CMK (cell line): ENCODE measurements at places on chromosomes 7 and 10.

GRCh38 chr10:44944354-44944753 lies 15.2 kb upstream of the RASSF4 start:
- DNase-seq = no peak

DNA sequence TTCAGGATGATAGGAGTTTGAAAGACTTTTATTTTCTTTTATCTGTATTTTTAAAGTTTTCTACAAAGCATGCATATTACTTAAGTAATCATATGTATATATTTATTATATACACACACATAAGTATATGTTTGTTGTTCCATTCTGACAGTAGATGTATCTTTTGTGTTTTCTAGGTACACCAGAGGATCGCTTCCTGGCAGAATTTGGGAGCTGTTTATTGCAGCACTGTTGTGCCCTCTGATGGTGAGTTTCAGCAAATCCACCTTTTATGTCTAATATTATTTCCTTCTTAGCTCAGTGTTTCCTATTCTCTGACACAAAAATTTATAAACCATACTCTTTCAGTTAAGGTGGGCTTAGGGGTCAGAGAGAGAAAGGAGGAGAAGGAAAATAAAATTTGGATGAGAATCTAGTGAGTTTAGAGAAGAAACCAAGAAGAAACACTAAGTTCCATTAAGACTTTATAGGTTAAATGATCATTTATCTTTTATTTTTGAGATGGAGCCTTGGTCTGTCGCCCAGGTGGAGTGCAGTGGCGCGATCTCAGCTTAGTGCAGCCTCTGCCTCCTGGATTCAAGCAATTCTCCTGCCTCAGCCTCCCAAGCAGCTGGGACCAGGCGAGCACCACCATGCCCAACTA lies 59.2 kb upstream of the OIT3 start:
- DNase-seq = peak; percentile 17

- no peak for DNase-seq
These were observed 572.4 kb upstream of the LRRTM3 start for GRCh38 chr10:66353422-66353821.

DNA sequence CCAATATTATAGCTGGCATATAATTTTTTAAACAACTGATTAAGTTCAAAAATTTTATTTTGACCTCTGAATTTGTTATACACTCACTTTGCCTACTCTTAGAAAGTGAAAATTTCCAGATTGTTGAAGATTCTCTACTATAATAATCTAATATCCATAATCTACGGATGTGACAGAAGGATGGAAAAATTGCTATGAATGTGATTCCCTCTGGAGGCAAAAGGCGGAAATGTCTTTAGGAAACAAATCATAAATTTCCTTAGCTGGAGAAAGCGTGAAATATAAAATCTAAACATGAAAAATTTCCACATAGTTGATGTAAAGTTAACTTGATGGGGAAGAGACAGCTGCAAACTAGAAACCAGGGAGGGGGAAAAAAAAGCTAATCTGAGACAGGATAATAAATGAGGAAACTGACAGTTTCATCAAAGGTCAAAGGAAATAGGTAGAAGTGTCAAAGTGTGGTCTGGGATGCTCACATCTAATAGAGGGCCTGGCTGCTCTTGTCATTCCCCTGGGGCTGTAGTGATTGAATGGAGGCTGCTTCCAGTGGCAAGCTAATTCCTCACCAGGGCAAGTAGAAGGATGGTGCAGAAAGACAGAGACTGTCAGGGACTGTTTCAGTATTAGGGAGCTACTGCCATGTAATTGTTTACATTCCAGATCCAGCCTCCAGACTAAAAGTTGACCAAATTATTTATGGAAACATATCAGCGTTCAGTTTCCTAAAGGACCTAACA lies 264.5 kb downstream of the SDHAF3 start:
- DNase-seq = no peak

DNA sequence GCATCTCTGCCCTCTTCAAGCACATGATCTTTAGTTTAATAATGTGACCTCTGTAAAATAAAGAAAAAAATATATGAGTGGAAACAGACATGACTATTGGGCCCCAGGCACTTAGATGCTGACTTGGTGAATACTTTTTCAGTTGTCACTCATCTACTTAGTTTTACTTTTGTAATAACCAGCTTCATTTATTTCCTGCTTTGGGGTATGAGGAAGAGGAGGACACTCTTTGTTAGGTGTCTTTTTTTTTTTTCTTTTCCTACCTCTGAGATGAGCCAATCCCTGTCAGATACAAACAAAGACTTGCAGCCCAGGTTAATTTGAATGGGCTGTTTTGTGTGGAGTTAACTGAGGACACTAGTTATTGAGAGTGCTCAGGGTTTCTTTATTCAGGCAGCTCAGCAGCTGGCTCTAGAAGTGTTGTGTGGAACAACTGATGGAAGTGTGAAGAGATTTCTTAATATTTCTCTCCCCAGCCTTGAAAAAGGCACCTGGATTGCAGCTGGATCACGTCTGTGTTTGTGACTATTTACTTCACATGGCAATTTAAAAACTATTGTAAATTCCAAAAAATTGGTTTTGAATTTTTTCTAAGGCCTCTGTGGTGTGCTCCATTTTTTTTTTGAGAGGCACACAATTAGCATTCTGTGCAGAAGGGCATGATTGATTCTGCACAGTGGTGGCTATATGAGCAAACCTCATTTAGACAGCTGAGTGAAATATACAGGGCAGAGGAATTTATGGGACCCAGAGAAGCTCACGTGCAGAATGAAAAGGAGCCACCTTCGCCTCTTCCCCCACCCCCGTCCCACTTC lies 333.8 kb downstream of the LRMDA start:
- no peak for DNase-seq

- no peak for DNase-seq
These were observed 15.1 kb upstream of the ZNF273 start for GRCh38 chr7:64887756-64888508.

GRCh38 chr10:104913390-104913789 lies 272.3 kb downstream of the SORCS3 start:
- DNase-seq = no peak

- no peak for DNase-seq
These were observed 179.8 kb upstream of the PFKP start for GRCh38 chr10:2887391-2888070.

GRCh38 chr7:157561816-157562410 lies 225.1 kb downstream of the DNAJB6 start:
- DNase-seq = no peak

DNA sequence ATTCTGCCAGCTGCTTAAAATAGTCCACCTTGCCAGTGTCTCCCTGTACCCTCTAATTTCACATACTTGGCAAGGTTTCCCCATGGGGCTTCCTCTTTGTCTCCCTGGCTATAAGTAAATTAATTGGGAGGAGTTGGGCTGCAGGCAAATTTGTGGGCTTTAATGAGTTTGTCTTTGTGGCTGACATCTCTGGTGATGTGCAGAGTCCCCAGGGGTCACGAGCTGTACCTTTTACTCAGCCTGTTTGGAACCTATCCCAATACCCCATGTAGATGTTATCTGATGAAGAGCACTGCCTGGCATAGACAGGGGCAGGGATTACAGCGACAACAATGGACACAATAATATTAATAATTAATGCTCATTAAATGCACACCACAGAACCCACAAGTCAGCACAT lies 132.5 kb downstream of the SLIT1 start:
- no peak for DNase-seq

DNA sequence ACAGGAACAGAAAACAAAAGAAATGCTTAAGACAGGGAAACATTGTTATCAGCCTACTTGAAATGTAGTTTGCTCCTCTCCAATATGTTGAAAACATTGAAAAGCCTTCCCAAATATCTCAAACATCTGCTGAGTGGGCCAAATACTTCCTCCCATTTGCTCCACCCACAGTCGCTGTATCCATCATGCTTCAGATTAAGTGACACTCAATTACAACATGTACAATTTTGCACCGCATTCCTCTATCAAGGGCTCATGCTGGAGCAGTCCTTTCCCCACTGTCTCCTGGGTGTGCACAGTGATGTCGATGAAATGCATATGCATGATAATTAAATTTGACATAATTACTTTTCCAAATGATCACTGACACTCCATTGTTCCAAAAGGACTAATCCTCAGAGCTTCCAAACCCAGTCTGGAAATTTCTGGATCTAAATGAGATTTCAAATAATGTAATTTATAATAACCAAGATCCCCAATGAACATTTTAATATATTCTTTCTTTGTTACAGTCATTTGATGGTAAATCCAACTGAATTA lies 604.6 kb downstream of the GRID1 start:
- no peak for DNase-seq

DNA sequence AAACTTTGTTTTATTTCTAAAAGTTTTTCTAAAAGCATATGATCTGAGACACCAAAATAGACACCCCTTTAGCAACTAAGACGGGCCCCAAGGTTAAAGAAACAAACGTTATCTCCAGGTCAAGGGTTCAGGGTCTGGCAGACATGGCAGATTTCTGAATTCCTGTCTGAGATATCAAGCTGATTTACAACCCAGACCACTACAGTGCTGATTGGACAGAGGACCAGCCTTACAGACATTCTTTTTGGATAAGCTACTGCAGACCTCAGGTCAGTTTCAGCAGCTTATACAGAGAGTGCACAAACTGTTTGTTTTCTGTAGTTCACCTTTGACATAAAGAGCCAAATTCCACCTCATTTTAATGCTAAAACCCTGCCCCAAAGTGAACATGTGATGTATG lies 34.8 kb downstream of the SVOPL start:
- no peak for DNase-seq

DNA sequence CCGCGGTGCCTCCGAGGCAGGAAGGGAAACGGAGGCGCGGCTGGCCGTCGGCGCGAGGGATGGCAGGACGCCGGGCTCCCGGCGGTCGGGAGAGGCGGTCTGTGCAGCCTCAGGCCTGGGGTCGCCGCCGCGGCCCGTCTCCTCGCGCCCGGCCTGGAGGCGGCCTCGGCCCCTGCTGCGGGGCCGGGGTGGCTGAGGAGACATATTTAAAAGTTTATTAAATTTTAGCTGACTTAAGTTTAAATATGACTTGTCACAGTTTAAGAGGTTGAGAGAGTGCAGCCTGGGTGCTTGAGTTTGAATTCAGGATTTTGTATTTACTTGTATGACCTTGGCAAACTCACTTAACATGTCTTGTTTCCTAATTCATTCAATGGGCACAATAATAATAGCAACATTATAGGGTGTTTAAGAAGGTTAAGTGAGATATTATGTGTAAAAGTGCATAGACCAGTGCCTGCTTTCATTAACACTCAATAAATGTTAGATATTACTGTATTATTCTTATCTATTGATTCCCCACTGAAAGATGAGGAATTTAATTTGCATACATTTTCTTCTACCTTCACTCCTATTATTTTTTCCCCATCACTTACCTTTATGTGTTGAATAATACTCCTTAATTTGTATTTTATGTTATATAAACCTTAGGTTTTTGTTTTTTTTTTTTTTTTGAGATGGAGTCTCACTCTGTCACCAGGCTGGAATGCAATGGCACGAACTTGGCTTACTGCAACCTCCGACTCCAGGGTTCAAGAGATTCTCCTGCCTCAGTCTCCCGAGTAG lies 718 bp downstream of the DYNC2I1 start:
- DNase-seq = no peak

DNA sequence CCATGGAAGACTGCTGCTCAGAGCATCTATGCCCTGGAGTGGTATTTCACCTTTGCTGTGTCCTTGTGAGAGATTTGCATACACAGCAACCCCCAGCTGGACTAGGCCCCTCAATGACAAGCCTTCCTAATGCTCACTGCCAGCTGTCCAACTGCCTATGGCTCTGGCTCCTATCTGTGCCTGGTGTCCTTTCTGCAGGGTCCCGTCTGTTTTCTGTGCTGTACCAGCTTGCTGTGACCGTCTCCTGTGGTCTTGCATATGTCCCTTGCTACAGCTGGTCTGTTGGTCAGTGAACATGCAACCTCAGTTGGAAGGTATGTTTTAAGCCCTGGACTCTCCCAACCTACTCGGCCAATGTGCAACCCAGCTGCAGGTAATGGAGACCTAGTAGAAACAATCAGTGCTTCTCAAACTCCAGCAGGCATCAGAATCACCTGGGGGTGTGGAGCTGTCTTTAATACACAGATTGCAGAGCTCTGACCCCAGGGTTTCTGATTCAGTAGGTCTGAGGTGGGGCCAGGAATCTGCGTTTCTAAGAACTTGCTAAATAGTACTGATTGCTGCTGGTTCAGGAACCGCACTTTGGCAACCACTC lies 306.4 kb upstream of the ZNF32 start:
- no peak for DNase-seq

DNA sequence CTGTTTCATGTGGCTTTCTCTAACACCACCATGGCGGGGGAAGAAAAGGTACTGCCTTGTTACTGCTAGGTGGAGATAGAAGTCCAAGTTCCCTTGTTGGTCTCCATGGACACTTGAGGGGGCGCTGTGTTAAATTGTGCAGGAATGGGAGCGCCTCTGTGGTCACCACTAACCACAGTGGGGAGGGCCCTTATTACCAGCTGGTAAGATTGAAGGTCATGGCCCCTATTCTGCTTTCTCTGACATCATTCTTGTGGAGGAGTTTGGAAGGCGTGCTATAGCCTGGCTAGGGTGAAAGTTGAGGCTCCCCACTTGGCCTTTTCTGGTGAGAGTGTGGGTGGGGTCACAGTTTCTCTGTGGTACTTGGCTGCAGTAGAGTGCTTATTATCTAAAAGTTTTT lies 14.9 kb upstream of the MXI1 start:
- DNase-seq = no peak

DNA sequence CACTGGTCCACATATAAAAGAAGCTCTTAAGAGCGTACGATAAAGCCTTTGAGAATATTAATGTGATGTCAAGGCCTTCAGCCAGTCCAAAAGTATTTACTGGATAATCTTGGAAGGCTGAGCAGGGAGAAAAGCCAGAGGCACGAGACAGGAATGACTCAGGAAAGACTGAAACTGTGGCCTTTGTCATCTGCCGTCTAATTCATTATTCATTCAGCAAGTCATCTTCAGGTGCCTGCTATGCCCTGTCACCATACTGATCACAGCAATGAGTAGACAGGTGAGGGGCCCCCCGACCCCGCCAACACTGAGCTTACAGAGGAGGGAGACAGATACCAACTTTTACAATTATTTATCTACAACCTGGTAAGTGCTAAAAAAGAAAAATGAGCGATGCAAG lies 78.9 kb downstream of the VOPP1 start:
- no peak for DNase-seq

GRCh38 chr10:70258216-70258615 lies 25.0 kb upstream of the PPA1 start:
- DNase-seq = no peak
